Prostate gland (tissue), 2 donors: ENCODE measurements at places on chromosomes 2 and 18. TPM values are rescaled to one million over a fixed set of nuclear protein-coding genes. Genes with fewer than 3 reads are reported as not detected.

CXCR1 gene
- total RNA-seq = 0.28 TPM

DNA sequence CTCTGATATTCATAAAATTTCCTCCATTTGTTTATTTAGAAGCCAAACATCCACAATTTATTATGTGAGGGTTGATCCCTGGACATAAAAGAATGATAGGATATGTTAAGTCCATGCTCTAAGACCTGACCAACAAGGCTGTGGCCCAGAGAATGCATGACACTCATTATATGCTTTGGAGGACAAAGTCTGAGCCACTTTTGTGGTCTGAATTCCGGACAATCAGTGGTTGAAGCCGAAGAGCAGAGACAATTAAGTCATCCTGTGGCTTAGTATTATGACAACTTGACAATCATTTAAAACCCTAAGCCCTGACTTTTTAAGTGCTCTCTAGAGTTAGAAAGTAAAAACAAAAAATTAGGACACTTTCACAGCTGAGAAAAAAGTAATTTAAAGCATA, 483.3 kb downstream of the PLCL1 start:
- H3K36me3 ChIP-seq = no peaks in the 10 kb centered on the region
- no peak for DNase-seq
- no peak overlapping the region for H3K4me3 ChIP-seq

DNA sequence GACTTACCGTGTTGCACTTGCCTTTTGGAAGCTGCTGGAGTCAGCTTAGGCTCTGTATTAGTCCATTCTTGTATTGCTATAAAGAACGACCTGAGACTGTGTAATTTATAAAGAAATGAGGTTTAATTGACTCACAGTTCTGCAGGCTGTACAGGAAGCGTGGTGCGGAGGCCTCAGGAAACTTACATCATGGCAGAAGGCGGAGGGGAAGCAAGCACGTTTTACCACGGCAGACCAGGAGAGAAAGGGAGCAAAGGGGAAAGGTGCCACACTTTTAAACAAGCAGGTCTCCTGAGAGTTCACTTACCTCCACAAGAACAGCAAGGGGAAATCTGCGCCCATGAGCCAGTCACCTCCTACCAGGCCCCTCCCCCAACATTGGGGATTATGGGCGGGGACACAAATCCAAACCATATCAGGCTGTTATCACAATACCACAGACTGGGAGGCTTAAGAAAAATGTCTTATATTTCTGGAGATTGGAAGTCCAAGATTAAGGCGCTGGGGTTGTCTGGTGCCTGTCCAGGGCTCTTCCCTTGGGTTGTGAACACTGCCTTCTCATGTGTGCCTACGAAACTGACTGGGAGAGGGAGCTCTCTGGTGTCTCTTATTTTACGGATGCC, 3.6 kb upstream of the D2HGDH start:
- no peak overlapping the region for H3K4me3 ChIP-seq
- H3K27ac ChIP-seq = no peak overlapping the region
- H3K4me1 ChIP-seq = no peaks in the 10 kb centered on the region
- H3K27me3 ChIP-seq = no peaks in the 10 kb centered on the region

RTP5 gene
- 0.14 TPM for total RNA-seq

DNA sequence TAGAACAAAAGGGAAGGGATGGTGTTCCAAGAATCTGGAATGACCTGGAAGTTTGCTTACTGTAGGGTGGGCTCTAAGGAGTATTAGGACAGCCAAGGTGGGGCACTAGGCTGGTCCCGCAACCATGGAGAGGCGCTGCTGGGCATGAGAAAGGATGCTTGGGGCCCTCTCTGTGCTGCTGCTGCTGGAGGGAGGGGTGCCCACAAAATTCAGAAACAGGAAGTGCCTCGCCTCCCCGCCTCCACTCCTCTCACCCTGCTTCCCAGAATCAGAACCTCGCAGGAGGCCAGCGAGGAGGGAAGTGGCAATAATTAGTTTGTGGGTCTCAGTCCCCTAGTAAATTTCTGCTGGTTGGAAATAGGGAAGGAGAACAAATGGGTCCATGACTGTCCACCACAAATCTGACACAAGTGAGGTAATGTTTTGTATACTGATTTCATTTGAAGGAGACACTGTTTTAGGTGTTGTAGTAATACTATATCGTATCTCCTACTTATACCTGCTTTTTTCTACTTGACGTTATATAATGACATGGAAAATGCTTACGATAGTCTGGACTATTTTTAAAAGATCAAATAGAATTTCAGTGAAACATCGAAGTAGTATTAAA, 7.9 kb upstream of the PDCL3 start:
- no peak overlapping the region for H3K4me3 ChIP-seq
- H3K4me1 ChIP-seq = no peaks in the 10 kb centered on the region
- no peak for DNase-seq
- H3K27me3 ChIP-seq = no peaks in the 10 kb centered on the region
- H3K27ac ChIP-seq = no peak overlapping the region

DNA sequence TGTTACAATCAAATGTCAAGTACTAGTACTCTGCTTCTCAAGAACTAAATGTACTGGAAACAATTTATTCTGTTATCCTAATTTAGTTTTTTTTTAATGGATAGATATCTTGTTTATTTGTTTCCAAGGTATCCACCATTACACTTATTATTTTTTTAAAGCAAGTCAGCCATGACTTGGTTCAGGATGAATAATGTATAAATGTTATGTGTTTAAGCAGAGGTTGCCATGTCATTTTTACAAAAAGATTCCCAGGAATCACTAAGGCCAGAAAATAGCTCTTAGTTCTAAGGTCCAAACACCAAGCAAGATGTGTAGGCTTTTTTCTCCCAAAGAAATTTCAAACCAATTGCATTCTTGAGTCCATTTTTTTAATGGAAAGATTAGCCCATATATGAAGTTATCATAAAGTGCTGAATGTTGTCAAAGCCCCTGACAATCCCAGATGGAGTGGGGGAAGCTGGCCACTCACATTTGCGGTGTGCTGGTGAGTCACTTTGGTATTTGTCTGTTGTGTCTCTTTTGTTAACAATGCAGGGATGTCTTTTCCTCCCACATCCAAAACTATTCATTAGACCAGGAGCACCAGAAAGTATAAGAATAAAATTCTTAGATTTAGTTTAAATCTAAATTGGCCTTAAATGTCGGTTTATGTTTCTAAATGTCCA, 158.9 kb downstream of the COL6A3 start:
- no peak overlapping the region for H3K27ac ChIP-seq
- no peaks in the 10 kb centered on the region for H3K36me3 ChIP-seq
- no peaks in the 10 kb centered on the region for H3K27me3 ChIP-seq
- H3K4me3 ChIP-seq = no peak overlapping the region

DGUOK gene
- total RNA-seq = 107 TPM

DNA sequence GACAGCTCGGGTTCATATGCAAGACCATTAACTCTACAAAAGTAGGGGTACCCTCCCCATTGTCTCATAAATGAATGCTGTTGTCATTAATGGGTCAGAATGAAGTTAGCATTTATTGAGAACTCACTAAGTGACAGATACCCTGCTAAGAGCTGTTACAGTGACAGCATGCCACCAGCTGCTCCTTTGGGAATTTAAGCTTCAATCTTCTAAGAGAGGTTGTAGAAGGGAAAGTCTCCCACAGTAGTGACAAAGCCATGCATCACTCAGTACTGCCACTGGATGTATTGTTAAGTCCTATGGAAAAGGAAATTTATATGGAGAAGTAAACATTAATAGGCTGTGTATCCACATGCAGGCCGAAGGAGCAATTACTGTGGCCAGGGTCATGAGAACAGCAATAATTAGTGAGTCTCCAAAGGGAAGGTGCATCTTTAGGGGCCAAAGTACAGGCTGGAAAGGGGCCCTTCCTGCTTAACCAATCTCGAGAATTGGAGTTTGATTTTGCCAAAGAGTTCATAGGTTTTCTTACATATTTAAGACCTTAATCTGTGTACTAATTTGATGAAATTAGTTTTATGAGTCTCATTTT, 64.5 kb upstream of the FAM124B start:
- H3K27ac ChIP-seq = no peak overlapping the region
- no peaks in the 10 kb centered on the region for H3K36me3 ChIP-seq
- no peak for DNase-seq
- H3K27me3 ChIP-seq = no peaks in the 10 kb centered on the region

MYO7B gene
- total RNA-seq = not detected

GRCh38 chr18:45370255-45371010, 244.8 kb upstream of the SLC14A2 start:
- DNase-seq = no peak
- H3K36me3 ChIP-seq = no peaks in the 10 kb centered on the region
- H3K4me1 ChIP-seq = no peaks in the 10 kb centered on the region
- no peak overlapping the region for H3K27ac ChIP-seq

- no peak overlapping the region for H3K27ac ChIP-seq
- H3K4me3 ChIP-seq = no peak overlapping the region
- H3K36me3 ChIP-seq = no peaks in the 10 kb centered on the region
- H3K4me1 ChIP-seq = peaks cover 3% of the 10 kb centered on the region
- no peaks in the 10 kb centered on the region for H3K27me3 ChIP-seq
- DNase-seq = no peak
Observed at GRCh38 chr2:20607446-20607845, 43.5 kb downstream of the HS1BP3 start.

GRCh38 chr18:13890761-13891361, 24.5 kb downstream of the MC2R start:
- H3K4me3 ChIP-seq = no peak overlapping the region
- no peaks in the 10 kb centered on the region for H3K27me3 ChIP-seq
- no peaks in the 10 kb centered on the region for H3K4me1 ChIP-seq
- no peaks in the 10 kb centered on the region for H3K36me3 ChIP-seq
- H3K27ac ChIP-seq = no peak overlapping the region

DNA sequence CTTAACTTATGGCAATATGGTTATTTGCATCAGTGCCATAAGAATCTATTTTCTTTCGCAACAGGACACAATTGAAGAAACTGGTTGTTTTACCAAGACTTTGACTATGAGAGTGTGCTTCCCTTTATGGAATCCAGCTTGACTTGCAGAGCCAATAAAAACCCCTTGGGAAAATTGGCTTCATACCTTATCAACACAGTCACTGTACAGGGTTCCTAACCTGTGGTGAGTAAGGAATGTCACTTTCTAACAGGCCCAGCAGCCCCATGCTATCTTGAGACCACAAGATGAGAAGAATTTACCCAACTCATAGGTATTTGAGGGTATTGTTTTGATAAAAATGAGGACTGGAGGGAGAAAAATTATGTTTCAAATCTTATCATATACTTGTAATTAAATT, 418.5 kb upstream of the MAP2 start:
- no peaks in the 10 kb centered on the region for H3K4me1 ChIP-seq
- H3K4me3 ChIP-seq = no peak overlapping the region
- DNase-seq = no peak
- no peaks in the 10 kb centered on the region for H3K36me3 ChIP-seq
- no peak overlapping the region for H3K27ac ChIP-seq

FBLN7 gene
- 4.0 TPM for total RNA-seq

PSMA8 gene
- not detected for total RNA-seq

DNA sequence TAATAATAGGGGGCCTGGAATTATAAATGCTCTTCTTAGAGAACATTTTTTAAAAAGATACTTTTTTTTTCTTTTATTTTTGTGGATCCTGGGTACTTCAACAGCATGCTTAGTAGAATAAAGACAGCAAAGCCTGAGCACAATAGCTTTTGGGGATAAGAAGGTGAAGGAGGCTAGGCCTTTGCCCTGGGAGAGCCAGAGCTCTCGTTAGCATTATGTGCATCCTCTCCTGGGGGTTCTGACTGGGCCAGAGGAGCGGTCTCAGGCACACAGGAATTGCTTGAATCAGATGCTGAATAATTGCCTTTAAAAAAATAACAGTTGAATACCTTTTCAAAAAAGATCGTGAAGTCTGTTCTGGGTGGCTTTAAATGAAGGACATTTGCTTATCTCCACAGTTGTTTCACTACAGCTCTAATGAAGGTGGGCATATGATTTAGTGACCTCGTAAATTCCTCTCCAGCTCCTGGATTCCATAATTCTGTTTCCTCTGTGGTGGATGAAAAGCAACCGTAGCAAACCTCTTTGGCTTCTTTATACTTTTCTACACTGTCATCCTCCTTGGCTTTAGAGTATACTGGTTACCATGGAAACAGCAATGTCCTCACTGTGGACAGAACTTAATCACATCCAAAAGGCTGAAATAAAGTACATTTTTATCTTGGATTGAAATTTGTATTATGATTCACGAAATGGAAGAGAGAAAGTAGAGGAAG, 133.8 kb downstream of the MAIP1 start:
- no peaks in the 10 kb centered on the region for H3K36me3 ChIP-seq
- no peaks in the 10 kb centered on the region for H3K4me1 ChIP-seq
- no peak for DNase-seq
- no peaks in the 10 kb centered on the region for H3K27me3 ChIP-seq

SOX11 gene
- total RNA-seq = not detected
